ENCODE measurements at places on chromosomes 2 and 18.

GRCh38 chr2:207833251-207833751 is 63.6 kb upstream of the FZD5 start:
- no peak for DNase-seq

DNA sequence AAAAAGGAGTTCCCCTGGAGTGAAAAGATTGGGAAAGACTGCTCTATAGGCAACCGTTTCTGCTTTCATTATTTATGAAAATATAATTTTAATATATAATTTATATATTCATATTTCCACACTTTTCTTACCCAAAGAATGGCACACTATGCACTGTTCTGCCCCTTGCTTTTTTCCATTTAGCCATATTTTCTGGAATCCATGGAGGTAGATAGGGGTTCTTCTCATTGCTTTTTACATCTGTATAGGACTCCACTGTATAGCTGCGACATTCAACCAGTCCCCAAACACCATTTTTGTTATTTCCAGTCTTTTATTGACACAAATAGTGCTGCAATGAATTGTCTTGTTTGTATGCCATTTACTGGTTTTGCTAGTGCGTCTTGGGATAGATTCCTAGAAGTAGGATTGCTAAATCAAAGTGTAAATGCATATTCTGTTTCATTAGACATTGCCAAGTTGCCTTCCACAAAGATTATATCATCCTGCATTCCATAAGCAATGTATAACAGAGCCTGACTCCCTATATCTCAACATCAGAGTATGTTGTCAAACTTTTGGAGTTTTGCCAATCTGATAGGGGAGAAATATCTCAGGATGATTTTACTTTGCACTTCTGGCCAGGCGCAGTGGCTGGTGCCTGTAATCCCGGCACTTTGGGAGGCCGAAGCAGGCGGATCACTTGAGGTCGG is 26.6 kb upstream of the TCF7L1 start:
- no peak for DNase-seq

DNA sequence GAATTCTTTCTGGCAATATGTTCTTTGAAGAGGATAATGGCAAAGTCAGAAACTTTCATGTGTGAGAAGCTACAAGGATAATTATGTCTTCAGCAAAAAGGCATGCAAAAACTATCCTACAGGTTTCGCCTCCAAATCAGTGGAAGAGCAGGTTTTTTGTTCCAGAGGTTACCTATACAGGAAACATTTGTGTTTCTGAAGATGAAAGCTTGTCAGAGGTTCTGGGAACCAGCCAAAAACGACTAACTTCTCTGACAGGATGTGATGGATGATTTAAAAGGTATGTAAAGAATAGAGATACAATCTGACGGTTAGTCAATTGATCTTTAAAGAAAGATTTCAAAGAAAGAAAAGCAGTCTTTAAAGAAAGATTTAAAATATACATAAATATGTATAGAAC is 37.6 kb downstream of the RND3 start:
- no peak for DNase-seq

GRCh38 chr2:224069172-224069571 is 30.1 kb upstream of the SERPINE2 start:
- DNase-seq, result no peak

- DNase-seq, result peak; percentile 78
Observed at GRCh38 chr2:46067501-46068305, 229.5 kb upstream of the EPAS1 start.

- DNase-seq, result no peak
Observed at GRCh38 chr2:229910147-229910831, 11.5 kb downstream of the TRIP12 start.

All from urothelium cell line (cell line).